GM23338 (cell line): ENCODE measurements at places on chromosomes 7 and 10. TPM values are rescaled to one million over a fixed set of nuclear protein-coding genes. Genes with fewer than 3 reads are reported as not detected.

Gene PIK3AP1
- total RNA-seq = 2.3 and 2.4 TPM in 2 replicates

Gene MUC3A
- 16.3 and 19.1 TPM in 2 replicates for total RNA-seq

Gene IPMK
- total RNA-seq = 17.6 and 17.8 TPM in 2 replicates

Gene PNLIPRP2
- total RNA-seq = not detected in 2 replicates

Gene MGMT
- 19.3 and 21.9 TPM in 2 replicates for total RNA-seq

Gene DNAJC30
- 1.3 and 2.8 TPM in 2 replicates for total RNA-seq

Gene TMEM196
- total RNA-seq = not detected in 2 replicates

Gene SPDYE6
- total RNA-seq = not detected in 2 replicates

Gene ACHE
- total RNA-seq = 1.5 and 3.7 TPM in 2 replicates

Gene STEAP1B
- 13.9 and 16.5 TPM in 2 replicates for total RNA-seq

Gene PON1
- 0.69 and 1.5 TPM in 2 replicates for total RNA-seq
